ENCODE measurements at places on chromosomes 16 and 17.

DNA sequence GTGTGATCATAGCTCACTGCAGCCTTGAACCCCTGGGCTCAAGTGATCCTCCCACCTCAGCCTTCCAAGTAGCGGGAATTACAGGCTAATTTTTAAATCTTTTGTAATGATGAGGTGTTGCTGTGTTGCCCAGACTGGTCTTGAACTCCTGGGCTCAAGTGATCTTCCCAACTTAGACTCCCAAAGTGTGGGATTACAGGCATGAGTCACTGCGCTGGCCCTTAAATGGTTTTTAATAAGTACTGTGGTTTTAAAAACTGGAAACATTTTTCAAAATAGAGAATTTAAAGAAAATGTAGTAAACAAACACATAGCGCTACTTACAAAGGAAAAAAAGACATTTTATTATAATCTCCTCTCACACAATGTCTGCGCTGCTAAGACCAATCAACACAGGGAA lies 32.2 kb downstream of the MARCHF10 start:
- no peak for DNase-seq

- DNase-seq, result peak; percentile 7
Observed at GRCh38 chr17:67602974-67603373, 114.8 kb upstream of the NOL11 start.

DNA sequence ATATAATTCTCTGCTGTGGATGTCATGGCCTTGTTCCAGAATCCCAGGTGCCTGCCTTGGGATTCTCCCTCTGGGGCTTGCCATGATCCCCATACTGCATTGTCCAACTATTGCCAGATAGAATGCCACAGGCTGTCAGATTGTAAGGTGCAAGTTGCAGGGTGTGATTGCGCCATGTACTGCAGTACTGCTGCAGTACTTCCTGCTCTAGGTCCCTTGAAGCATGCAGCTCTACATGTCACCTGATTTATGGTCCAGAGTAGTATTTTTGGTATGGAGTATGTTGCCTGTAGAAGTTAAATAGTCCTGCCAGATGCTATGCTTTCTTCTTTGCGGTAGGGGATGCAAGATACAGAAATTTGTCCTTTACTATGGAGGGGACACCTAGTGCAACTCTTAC lies 7.0 kb upstream of the SLFN5 start:
- no peak for DNase-seq

DNA sequence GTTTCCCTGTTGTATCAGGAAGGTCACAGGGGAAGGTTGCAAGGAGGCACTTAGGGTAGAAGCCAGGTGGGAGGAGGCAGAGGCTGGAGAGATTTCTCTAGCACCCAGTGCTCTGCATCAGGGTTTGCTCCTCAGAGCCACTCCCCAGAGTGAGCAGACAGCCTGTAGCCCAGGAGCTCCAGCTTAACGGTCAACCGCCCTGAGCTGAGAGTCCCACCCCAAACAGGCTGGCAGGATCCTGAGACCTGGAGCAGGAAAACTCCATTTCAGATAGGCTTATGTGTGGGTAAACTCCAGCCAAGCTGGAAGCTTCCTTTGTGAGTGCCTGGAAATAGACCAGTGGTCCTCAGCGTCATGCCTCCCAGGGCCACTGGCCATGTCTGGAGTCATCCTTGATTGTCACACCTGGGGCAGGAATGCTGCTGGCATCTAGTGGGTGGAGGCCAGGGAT lies 37.9 kb downstream of the MPRIP start:
- no peak for DNase-seq

GRCh38 chr17:9329251-9329921 lies 246.2 kb downstream of the STX8 start:
- no peak for DNase-seq

DNA sequence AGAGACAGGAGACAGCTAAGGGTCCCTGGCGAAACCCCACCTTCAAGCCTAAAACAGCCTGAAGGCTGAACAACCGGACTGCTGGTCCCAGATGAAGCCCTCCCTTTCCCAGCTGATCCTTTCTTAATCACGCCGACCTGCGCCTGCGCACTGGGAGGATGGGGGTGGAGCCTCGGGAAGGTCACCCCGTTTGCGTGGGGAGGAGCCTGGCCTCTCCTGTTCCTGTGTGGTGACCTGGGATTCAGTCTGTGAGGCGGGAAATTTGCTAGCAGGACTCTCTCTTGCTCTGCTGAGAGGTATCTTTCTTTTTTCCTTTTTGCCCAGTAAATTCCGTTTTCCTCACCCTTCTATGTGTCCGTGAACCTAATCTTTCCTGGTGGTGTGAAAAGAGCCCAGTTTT lies 9.6 kb downstream of the FAM20A start:
- DNase-seq, result no peak

GRCh38 chr17:77377710-77378235 lies 237.0 kb downstream of the SEC14L1 start:
- no peak for DNase-seq

- no peak for DNase-seq
Observed at GRCh38 chr16:24141466-24141865, 114.7 kb upstream of the CACNG3 start.

DNA sequence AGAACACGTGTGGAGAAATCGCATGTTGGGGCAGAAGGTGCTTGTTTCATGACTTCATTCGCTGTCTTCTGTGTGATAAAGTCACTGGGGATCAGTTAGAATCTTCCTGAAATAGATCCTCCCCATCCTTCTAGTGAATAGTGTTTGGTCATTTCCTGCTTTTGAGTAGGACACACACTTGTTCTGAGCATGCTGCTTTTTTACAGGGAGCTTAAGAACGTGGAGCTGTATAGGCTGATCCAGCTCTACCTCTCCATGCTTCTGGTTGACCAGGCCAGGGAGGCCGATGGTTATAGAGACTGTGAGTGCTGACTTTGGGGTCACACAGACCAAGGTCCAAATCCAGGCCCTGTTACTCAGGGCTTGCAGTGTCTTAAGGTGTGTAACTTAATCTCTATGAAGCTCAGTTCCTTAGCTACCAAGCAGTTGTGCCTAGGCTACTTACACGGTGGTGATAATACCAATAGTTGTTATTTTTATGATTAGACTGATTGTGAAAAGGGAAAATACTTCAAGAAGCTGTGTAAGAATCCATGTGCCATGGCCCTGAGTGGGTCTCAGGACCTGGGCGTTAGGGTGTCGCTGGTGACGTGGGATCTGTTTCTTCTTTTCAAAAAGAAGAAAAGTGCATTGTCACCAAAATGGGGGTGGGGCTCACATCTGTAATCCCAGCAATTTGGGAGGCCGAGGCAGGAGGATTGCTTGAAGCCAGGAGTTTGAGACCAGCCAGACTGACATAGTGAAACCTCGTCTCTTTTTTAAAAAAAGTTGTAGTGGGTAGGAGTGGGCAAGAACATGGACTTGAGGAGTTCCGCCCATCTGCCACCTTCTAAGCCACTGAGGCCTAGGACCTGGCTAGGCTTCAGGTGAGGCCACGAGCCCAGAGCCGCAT lies 64.1 kb upstream of the LGALS9 start:
- no peak for DNase-seq

DNA sequence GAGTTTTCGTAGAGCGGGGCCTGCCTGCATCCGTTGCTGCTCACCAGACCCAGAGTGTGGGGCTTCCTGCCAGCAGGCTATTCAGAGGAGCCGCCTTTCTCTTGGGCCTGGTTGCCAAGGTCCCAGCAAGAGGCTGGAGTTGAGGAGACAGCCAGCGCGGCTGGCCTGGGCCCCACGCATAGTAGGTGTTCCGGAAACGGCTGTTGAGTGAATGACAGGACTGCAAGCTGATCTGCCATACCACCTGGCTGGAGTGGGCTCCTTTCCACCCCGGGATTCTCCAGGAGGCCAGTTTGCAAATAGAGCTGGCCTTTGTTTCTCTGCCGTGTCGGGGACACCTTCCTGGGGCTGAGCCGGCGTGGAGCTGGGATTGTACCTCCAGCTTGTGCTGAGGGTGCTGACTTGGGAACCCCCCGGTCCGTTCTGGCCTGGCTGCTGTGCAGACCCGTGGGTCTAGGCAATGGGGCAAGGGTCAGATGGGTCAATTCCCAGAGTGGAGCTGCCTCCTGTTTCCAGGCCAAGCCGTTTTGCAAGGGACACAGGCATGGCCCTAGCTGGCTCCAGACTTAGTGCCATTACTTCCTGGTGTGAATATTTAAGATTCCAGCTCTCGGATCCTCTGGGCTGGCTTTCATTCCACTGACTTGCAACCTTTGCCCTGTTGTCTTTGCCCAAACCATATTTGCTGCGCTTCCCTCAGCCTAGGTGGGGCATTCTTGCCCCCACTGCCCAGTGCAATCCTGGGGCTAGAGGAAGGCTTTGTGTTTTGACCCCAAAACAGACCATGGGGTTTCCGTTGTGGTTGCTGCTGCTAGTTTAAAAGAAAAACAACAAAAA lies 68.8 kb downstream of the CMIP start:
- peak; percentile 25 for DNase-seq

- peak; percentile 35 for DNase-seq
Observed at GRCh38 chr17:79160980-79161636, 86.5 kb downstream of the ENGASE start.

DNA sequence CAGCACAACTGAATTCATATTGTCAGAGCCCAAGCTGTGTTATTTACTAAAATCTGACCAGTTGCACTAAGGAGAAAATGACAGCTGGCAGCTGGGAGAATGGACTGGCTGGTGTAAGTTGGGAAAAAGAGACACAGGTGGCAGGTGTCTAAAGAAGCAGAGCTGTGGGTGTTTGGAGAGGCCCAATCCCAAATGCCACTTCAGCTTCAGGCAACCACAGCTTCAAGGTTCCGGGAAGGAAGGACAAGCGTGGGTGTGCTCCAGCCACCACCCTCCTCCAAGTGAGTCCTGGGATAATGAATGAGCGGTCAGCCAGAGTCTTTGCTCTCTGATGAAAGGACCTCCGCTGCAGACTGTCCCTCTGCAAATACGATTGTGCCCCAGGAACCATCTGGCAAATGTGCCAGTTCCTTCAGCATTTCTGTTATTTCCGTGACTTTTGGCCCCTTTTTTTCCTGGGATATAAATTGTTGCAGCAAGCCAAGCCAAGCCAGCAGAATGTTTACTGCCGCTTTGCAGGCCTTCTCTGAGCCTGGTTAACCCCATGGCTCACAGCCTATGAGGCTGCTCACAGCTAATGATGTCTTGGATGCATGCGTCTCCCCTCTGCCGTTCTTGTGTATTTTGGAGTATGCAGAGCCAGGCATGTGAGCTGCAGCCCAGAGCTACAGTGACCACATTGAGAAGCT lies 9.5 kb upstream of the RHBDL3 start:
- DNase-seq, result no peak

- no peak for DNase-seq
Observed at GRCh38 chr16:73315645-73316044, 267.7 kb upstream of the ZFHX3 start.

- peak; percentile 36 for DNase-seq
Observed at GRCh38 chr17:75105126-75106080, 4.4 kb upstream of the ARMC7 start.

DNA sequence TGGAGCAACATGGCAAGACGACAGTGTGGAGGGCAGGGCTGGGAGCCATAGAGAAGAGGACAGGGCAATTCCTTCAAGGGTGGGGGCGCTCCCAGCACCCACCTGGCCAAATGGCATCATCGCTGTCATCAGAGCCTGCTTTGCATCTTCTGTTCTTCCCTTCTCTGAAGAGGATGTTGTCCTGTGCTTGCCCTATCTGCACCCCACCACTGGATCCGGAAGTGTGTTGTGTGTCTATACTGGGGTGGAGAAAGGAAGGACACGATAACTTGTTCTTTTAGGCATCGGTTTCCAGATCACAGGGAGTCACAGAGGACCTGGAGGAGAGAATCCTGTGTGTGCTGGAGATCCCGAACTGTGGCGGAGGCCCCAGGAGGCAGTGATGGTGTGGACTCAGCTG lies 25.7 kb upstream of the ANKRD40CL start:
- no peak for DNase-seq

DNA sequence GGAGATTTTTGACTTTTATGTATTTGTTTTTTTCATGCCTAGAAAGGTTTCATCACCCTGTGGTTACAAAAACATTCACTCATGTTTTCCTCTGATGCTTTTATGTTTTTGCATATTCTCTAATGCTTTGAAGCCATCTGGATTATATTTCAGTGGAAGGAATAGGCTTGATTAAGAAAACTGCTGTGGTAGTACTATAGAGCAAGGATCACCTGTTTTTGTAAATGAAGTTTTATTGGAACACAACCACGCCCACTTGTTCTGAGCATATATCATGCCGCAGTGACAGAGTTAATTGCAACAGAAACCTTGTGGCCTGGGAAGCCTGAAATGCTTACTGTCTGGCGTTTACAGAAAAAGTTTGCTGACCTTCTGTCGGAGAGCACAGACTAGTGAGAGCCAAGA lies 11.5 kb downstream of the COX10 start:
- DNase-seq, result no peak

GRCh38 chr16:53235851-53236250 lies 181.1 kb downstream of the CHD9 start:
- no peak for DNase-seq

- DNase-seq, result no peak
Observed at GRCh38 chr16:27446721-27447120, 44.7 kb downstream of the IL21R start.

DNA sequence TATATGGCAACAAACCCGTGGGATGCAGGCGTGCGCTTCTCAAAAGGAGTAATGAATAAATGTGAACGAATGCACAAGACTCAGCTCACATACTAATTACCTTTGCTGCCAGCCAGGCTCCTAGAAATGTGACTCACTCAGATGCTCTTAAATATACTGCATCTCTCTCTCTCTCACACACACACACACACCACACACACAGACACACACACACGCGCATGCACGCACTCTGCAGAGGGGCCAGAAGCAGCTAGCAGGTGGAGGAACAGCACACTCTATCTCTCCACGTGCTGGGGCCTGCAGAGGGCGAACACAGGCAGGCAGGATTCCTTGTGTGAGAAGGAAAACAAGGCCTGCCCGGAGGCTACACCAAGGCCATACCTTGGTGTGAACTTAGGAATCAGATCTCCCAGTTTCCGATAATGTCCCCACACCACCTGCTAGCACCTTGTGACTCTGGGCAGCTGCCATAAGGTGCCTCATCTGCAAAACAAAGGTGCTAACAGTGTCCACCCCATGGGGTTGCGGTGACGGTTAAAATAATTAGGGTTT lies 5.3 kb downstream of the GPRC5B start:
- peak; percentile 10 for DNase-seq

DNA sequence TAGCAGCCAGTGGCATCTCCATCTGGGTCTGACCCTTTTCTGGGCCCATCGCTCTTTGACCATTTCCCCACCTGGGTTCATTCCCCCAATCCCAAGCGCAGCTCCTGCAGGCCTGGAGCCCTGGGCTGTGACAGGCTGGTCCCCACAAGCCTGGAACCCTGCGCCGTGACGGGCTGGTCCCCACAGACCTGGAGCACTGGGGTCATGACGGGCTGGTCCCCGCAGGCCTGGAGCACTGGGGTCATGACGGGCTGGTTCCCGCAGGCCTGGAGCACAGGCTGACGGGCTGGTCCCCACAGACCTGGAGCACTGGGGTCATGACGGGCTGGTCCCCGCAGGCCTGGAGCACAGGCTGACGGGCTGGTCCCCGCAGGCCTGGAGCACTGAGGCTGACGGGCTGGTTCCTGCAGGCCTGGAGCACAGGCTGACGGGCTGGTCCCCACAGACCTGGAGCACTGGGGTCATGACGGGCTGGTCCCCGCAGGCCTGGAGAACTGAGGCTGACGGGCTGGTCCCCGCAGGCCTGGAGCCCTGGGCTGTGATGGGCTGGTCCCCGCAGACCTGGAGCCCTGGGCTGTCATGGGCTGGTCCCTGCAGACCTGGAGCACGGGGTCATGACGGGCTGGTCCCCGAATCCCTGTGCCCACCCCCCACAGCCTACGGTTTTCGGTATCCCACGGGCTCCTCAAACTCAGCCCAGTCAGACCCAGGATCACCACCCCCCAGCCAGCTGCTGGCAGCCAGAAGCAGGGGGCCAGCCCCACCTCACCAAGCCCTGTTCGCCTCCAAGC lies 16.6 kb downstream of the TMC6 start:
- no peak for DNase-seq

Measured in EL (cell line).